Hair follicular keratinocyte (primary cell): ENCODE measurements at places on chromosomes 16 and 17. TPM values are rescaled to one million over a fixed set of nuclear protein-coding genes. Genes with fewer than 3 reads are reported as not detected.

The SMIM22 gene
- total RNA-seq, result 1.2 TPM in 1 of 2 replicates, not detected in the other

The NECAB2 gene
- total RNA-seq, result not detected in 2 replicates

The DOC2B gene
- total RNA-seq, result not detected in 2 replicates

The PPM1E gene
- under 0.01 and 0.04 TPM in 2 replicates for total RNA-seq

The STX1B gene
- 0.08 and 0.34 TPM in 2 replicates for total RNA-seq

The SLC16A5 gene
- total RNA-seq, result 4.7 and 13.4 TPM in 2 replicates

The OTOA gene
- total RNA-seq, result not detected in 2 replicates

The PERCC1 gene
- total RNA-seq, result 0.16 TPM in 1 of 2 replicates, not detected in the other

The G6PC1 gene
- not detected in 2 replicates for total RNA-seq

The DLG4 gene
- 1.4 and 5.5 TPM in 2 replicates for total RNA-seq

The ORC6 gene
- 8.4 and 28.1 TPM in 2 replicates for total RNA-seq
